GM23248 (cell line): ENCODE measurements at places on chromosomes 7 and 10. TPM values are rescaled to one million over a fixed set of nuclear protein-coding genes. Genes with fewer than 3 reads are reported as not detected.

PSAP gene
- 1,142 and 1,168 TPM in 2 replicates for polyA plus RNA-seq

SLC26A3 gene
- not detected in 2 replicates for polyA plus RNA-seq

ARHGEF5 gene
- polyA plus RNA-seq: 2.6 and 2.9 TPM in 2 replicates

GRCh38 chr10:19891429-19891828 is 75.2 kb downstream of the PLXDC2 start:
- H3K36me3 ChIP-seq: no peaks in the 10 kb centered on the region
- H3K4me3 ChIP-seq: no peak overlapping the region
- H3K27ac ChIP-seq: no peak overlapping the region
- no peaks in the 10 kb centered on the region for H3K27me3 ChIP-seq

- H3K36me3 ChIP-seq: no peaks in the 10 kb centered on the region
- H3K27me3 ChIP-seq: no peaks in the 10 kb centered on the region
- DNase-seq: peak; percentile 52
- peak overlapping the region; percentile 82 for H3K27ac ChIP-seq
Observed at GRCh38 chr10:103758294-103758681, 97.1 kb downstream of the SH3PXD2A start.

DNA sequence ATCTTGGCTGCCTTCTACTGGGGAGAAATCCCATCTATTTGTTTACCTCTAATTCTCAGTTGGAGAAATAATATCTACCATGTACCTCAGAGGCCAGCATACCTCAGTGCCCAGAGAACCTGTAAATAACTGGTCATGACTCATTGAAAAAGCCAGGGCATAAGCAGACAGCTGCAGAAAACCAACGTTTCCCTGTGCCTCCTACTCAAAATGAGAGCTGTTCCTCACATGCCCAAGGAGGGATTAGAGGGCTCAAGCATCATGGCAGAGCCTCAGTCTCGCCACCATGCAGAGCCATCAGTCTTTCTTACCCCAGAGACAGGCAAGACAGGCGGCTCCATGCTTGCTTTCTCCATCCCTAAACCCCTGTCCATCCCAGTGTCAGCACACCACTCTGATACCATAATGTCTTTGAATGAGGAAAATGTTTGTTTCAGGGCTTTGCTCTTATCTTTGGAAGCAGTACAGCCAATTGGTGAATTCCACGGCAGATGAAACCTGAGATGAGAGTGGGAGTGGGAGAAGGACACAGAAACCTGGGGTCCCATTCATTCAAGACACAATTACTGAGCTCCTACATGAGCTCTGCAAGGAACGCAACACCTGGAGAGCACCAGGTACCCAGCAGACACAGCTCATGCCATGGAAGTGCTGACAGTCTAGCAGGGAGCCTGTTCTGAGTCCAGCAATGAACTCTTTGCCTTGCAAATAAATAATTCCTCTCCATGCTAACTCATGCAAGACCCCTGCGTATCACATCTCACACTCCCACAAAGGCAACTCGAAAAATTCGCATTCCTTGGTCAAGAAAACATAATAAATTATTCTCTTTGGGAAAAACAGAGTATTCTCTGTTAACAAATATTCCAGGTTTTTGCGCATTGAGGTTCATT is 21.1 kb downstream of the PON1 start:
- no peak overlapping the region for H3K4me3 ChIP-seq
- peaks cover 10% of the 10 kb centered on the region; the same call in 1 of the 2 replicates for H3K27me3 ChIP-seq
- no peaks in the 10 kb centered on the region for H3K4me1 ChIP-seq
- H3K36me3 ChIP-seq: no peaks in the 10 kb centered on the region
- DNase-seq: no peak
- H3K27ac ChIP-seq: no peak overlapping the region

DNA sequence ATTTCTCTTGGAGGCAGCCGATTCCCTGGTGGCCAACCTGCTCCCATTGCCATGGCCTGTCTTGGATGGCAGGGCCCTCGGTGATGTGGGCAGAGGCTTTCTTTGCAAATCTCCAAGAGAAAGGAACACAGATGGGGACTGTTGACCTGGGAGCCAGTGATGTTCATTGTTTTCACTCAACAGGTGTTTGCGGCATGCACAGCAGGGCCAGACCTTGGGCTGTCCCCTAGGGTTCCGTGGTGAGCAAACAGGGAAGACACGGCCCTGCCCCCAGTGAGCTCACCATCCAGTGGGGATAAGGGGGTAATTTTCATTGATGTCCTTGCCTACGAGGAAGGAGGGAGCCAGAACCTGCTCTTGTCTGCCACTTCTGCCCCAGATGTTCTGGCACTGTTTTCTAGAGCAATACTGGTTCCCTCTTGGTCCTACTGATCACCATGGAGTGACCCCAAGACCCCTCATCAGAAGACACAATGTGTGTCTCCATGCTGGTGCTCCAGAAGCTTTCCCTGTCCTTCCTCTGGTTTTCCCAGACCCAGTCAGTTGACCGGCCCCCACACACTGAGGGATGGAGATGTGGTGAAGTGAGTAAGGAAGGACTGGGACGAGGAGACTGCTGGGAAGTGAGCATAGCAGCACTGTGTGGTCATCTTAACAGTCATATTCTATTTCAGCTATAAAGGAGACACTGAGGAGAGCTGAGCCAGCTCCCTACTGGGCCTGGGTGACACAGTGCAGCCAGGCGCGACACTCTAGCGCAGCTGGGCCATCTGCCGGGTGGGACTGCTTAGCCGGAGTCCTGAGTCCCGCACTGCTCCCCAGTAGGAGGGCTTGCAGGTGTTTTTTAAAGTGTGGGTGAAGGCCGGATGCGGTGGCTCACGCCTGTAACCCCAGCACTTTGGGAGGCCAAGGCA is 20.4 kb upstream of the FIGNL1 start:
- H3K27ac ChIP-seq: no peak overlapping the region
- H3K4me1 ChIP-seq: no peaks in the 10 kb centered on the region
- H3K27me3 ChIP-seq: peaks cover 4% of the 10 kb centered on the region; the same call in 1 of the 2 replicates
- H3K36me3 ChIP-seq: no peaks in the 10 kb centered on the region
- H3K4me3 ChIP-seq: no peak overlapping the region

LFNG gene
- 0.18 and 0.19 TPM in 2 replicates for polyA plus RNA-seq

GRCh38 chr7:6350433-6351058 is 78.1 kb upstream of the CYTH3 start:
- H3K36me3 ChIP-seq: no peaks in the 10 kb centered on the region
- no peaks in the 10 kb centered on the region for H3K27me3 ChIP-seq
- DNase-seq: no peak
- H3K27ac ChIP-seq: no peak overlapping the region
- no peaks in the 10 kb centered on the region for H3K4me1 ChIP-seq
- H3K4me3 ChIP-seq: no peak overlapping the region

DNA sequence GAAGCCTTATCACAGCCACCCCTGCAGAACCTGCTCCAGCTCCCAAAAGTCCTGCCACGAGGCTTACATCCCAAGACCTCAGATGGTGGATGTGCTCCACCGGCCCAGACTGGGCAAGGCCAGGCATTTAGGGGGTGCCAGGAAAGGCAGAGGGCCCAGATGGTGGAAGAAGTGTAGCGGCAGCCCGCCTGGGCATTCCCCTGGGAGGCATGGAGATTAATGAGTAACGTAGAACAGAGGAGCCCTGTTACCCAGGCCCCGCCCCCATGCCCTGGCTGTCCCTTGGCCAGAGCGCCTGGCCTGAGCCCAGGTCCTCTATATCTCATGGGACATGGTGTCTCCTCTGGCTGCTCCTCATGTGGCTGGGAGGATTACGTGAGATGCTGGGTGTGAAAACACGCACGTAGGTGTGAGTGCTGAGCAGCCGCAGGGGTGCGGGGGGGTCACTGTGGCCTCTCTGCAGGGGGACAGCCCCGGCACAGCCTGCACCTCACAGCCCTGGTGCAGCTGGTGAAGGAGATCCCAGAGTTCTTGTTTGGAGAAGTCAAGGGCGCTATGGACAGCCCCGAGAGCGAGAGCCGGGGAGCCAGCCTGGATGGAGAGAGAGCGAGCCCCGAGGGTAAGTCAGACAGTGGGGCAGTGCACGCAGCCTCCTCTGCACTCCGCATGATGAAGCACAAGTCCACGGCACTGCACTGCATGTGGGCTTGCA is 52.9 kb downstream of the ZNF467 start:
- no peaks in the 10 kb centered on the region; the same call in 1 of the 2 replicates for H3K36me3 ChIP-seq
- no peaks in the 10 kb centered on the region for H3K4me1 ChIP-seq
- H3K27me3 ChIP-seq: no peaks in the 10 kb centered on the region
- DNase-seq: no peak

HTR7 gene
- 0.53 and 0.65 TPM in 2 replicates for polyA plus RNA-seq

- H3K4me3 ChIP-seq: no peak overlapping the region
- DNase-seq: no peak
- no peaks in the 10 kb centered on the region for H3K27me3 ChIP-seq
- no peak overlapping the region for H3K27ac ChIP-seq
- H3K4me1 ChIP-seq: no peaks in the 10 kb centered on the region
- no peaks in the 10 kb centered on the region for H3K36me3 ChIP-seq
Observed at GRCh38 chr7:48786951-48787350, 137.4 kb upstream of the CDC14C start.

SAP25 gene
- polyA plus RNA-seq: 0.42 TPM in 1 of 2 replicates, not detected in the other

- H3K4me3 ChIP-seq: peak overlapping the region; percentile 2; the same call in 1 of the 2 replicates
- peak; percentile 92 for DNase-seq
- peak overlapping the region; percentile 61 for H3K27ac ChIP-seq
- H3K36me3 ChIP-seq: peaks cover 12% of the 10 kb centered on the region; the same call in 1 of the 2 replicates
Observed at GRCh38 chr7:151566897-151567320, 47.2 kb upstream of the RHEB start.

GRCh38 chr7:117048882-117049281 is 95.6 kb downstream of the ST7 start:
- H3K4me3 ChIP-seq: no peak overlapping the region
- no peaks in the 10 kb centered on the region for H3K36me3 ChIP-seq
- no peak for DNase-seq
- H3K27me3 ChIP-seq: no peaks in the 10 kb centered on the region

DNA sequence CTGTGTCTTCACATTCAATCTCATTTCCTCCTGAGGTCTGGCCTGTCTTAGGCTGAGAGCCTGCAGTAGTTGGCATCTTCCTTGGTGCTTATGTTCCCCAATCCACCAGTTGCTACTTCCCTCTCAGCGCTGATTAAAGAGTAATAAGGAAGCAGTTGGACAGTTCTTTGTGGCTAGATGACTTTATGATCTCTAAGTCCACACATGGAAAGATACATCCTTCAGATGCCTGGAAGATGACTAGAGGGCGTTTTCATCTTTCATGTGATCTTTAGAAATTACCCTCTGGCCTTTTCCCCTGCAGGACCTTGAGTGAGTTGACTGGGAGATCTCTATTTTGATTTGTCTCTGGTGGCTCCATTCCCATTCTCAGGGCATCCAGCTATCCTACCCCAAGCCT is 204.5 kb downstream of the GRM3 start:
- H3K4me1 ChIP-seq: no peaks in the 10 kb centered on the region
- no peak overlapping the region for H3K4me3 ChIP-seq
- no peaks in the 10 kb centered on the region for H3K36me3 ChIP-seq

- H3K27ac ChIP-seq: no peak overlapping the region
- no peaks in the 10 kb centered on the region; the same call in 1 of the 2 replicates for H3K36me3 ChIP-seq
- no peak overlapping the region for H3K4me3 ChIP-seq
- H3K27me3 ChIP-seq: no peaks in the 10 kb centered on the region
Observed at GRCh38 chr7:47506382-47507339, 75.2 kb downstream of the TNS3 start.

RBM20 gene
- not detected in 2 replicates for polyA plus RNA-seq

ANKRD30A gene
- polyA plus RNA-seq: not detected in 2 replicates

- H3K27me3 ChIP-seq: no peaks in the 10 kb centered on the region
- H3K27ac ChIP-seq: no peak overlapping the region
- no peak overlapping the region for H3K4me3 ChIP-seq
- no peaks in the 10 kb centered on the region for H3K4me1 ChIP-seq
- peaks cover 35% of the 10 kb centered on the region for H3K36me3 ChIP-seq
- DNase-seq: no peak
Observed at GRCh38 chr7:149180722-149181449, 14.5 kb upstream of the ZNF282 start.

- no peak overlapping the region for H3K4me3 ChIP-seq
- no peak overlapping the region for H3K27ac ChIP-seq
- no peaks in the 10 kb centered on the region for H3K27me3 ChIP-seq
- H3K4me1 ChIP-seq: no peaks in the 10 kb centered on the region
Observed at GRCh38 chr10:8688881-8689280, 634.4 kb downstream of the GATA3 start.

GIMAP6 gene
- not detected in 2 replicates for polyA plus RNA-seq

GRCh38 chr10:70984986-70985722 is 96.8 kb upstream of the PCBD1 start:
- no peak for DNase-seq
- H3K4me1 ChIP-seq: no peaks in the 10 kb centered on the region
- no peak overlapping the region for H3K4me3 ChIP-seq
- H3K27ac ChIP-seq: no peak overlapping the region
- H3K27me3 ChIP-seq: peaks cover 20% of the 10 kb centered on the region

STEAP4 gene
- not detected in 2 replicates for polyA plus RNA-seq

- no peak overlapping the region for H3K4me3 ChIP-seq
- H3K27ac ChIP-seq: no peak overlapping the region
- no peaks in the 10 kb centered on the region for H3K36me3 ChIP-seq
Observed at GRCh38 chr7:156234666-156235494, 405.7 kb upstream of the RNF32 start.

DNA sequence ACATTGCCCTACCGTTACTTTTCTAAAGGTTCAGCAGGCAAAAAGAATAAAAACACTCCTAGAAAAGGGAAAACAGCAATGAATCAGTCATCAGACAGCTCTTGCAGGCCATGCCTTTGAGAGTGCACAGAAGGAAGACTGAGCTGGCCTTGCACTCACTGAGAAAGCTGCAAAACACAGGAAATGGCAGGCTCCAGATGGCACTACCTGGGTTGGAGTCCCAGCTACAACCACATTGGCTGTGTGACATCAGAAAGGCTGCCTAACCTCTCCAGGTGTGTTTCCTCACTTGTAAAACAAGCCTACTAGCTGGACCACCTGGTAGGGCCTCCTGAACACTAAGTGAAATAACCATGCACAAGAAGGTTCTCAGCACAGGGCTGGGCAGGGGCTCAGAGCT is 113.7 kb downstream of the SFMBT2 start:
- no peak overlapping the region for H3K27ac ChIP-seq
- no peaks in the 10 kb centered on the region for H3K27me3 ChIP-seq
- no peaks in the 10 kb centered on the region for H3K4me1 ChIP-seq
- no peak overlapping the region for H3K4me3 ChIP-seq
- DNase-seq: no peak

GRCh38 chr7:43721193-43721806 is 8.0 kb downstream of the COA1 start:
- no peak overlapping the region for H3K4me3 ChIP-seq
- H3K4me1 ChIP-seq: peaks cover 9% of the 10 kb centered on the region
- no peak overlapping the region for H3K27ac ChIP-seq
- no peaks in the 10 kb centered on the region for H3K36me3 ChIP-seq

HPSE2 gene
- polyA plus RNA-seq: not detected in 2 replicates

NRBF2 gene
- polyA plus RNA-seq: 61.6 and 64.0 TPM in 2 replicates

GRCh38 chr10:8787649-8788048 is 733.2 kb downstream of the GATA3 start:
- no peak for DNase-seq
- no peaks in the 10 kb centered on the region for H3K36me3 ChIP-seq
- H3K27ac ChIP-seq: no peak overlapping the region
- no peaks in the 10 kb centered on the region for H3K27me3 ChIP-seq
- H3K4me3 ChIP-seq: no peak overlapping the region
- no peaks in the 10 kb centered on the region for H3K4me1 ChIP-seq

DNA sequence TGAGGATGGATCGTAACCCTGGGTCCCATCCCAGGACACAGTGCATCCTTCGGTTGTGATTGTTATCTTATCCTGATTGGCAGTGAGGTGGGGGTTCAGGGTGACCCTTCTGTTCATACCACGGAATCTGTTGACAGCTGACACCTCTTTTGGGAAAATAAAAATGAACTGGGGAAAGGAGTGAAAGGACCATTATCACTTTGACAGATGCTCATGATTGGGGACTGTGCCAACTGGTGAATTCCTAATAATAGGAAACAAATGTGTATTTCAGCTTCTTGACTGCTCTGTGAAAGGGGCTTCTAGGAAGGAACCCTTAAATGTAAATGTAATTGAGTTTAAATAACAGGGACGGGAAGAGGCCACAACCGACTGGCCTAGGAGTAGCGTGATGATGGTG is 65.4 kb downstream of the CELF2 start:
- H3K27me3 ChIP-seq: no peaks in the 10 kb centered on the region
- H3K4me3 ChIP-seq: no peak overlapping the region
- no peaks in the 10 kb centered on the region; the same call in 1 of the 2 replicates for H3K4me1 ChIP-seq
- no peaks in the 10 kb centered on the region for H3K36me3 ChIP-seq
- DNase-seq: no peak
